Transverse colon (tissue), 4 donors: ENCODE measurements at places on chromosomes 12 and 14. TPM values are rescaled to one million over a fixed set of nuclear protein-coding genes. Genes with fewer than 3 reads are reported as not detected.

KIF5A gene
- total RNA-seq, result 1.3 TPM

NRXN3 gene
- total RNA-seq, result 6.7 TPM

RTL1 gene
- not detected for total RNA-seq

DNA sequence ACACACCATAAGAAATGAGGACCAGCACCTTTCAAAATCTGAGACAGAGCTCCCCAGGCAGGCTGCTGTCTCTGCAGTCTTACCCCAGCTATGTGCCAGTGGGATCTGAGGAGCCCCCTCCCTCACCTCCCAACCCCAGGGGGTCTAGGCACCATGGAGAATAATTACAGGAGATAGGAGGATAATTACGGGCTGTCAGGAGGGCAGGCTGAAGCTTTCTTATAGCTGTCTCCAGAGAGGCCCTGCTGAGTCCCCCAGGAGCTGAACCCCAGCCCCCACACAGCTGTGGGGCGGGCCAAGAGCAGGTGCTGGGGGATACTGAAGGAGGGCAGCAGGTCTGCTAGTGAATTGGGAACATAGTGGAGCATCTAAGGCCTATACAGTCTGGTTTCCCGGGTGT, 6.8 kb downstream of the CPNE6 start:
- no peaks in the 10 kb centered on the region for H3K27me3 ChIP-seq
- peaks cover 17% of the 10 kb centered on the region for H3K4me1 ChIP-seq
- H3K4me3 ChIP-seq, result no peak overlapping the region
- no peaks in the 10 kb centered on the region for H3K36me3 ChIP-seq
- DNase-seq, result no peak

DNA sequence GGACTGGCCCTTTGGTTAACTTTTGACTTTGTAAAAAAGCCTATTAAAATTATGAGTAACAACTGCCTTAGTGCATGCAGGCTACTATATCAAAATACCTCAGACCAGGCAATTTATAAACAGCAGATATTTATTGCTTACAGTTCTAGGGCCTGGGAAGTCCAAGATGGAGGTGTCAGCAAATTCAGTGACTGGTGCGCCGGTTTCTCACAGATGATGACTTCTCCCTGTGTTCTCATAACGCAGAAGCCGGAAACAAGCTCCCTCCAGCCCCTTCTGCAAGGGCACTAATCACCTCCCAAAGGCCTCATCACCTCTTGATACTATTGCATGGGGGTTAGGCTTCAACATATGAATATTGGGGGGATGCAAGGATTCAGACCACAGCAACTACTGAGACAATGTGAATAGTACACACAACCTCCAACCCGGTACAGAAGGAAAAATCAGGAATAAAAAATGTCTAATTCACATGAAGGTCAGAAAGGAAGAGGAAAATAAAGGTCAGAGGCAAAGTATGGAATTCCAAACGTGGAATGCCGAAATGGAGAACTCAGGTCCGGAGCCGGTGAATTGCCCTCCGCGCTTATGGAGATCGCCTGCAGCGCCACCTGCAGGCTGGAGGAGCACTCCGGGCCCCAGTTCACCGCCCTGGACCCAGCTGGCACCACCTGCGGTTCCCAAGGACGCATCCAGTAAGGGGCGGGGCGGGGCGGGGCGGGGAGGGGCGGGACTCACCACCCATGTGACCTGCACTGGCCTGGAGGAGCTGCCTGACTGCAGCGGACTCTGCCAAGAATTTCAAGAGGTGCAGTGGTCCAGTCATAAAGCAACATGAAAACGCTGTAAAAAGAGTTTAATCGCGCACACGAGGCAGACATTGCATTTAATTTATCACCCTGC, 203.4 kb downstream of the KIF26A start:
- peak; percentile 87 for DNase-seq
- no peak overlapping the region for H3K4me3 ChIP-seq
- no peak overlapping the region for H3K27ac ChIP-seq
- no peaks in the 10 kb centered on the region for H3K36me3 ChIP-seq

- no peaks in the 10 kb centered on the region for H3K4me1 ChIP-seq
- no peak overlapping the region for H3K27ac ChIP-seq
- H3K36me3 ChIP-seq, result no peaks in the 10 kb centered on the region
These were observed 257.1 kb downstream of the SSPN start for GRCh38 chr12:26452511-26452910.

GRCh38 chr12:92226071-92226661, 80.5 kb upstream of the BTG1 start:
- H3K4me3 ChIP-seq, result no peak overlapping the region
- no peak overlapping the region for H3K27ac ChIP-seq
- H3K4me1 ChIP-seq, result peaks cover 11% of the 10 kb centered on the region
